Breast epithelium (tissue), 4 donors: ENCODE measurements at places on chromosomes 7 and 10. TPM values are rescaled to one million over a fixed set of nuclear protein-coding genes. Genes with fewer than 3 reads are reported as not detected.

The ACSM6 gene
- not detected for total RNA-seq

The ST8SIA6 gene
- 1.3 TPM for total RNA-seq

The PAPOLB gene
- 0.33 TPM for total RNA-seq

The PNLIP gene
- total RNA-seq, result not detected

The SPACDR gene
- not detected for total RNA-seq

The ENO4 gene
- 1.9 TPM for total RNA-seq

The SLC18A2 gene
- total RNA-seq, result not detected

The HMX3 gene
- not detected for total RNA-seq

The GRID2IP gene
- 0.88 TPM for total RNA-seq

The CTAGE8 gene
- 4.3 TPM for total RNA-seq

The DGKI gene
- total RNA-seq, result 2.9 TPM

The DRGX gene
- total RNA-seq, result not detected

The PDE6C gene
- total RNA-seq, result not detected

The PIK3CG gene
- total RNA-seq, result 12.0 TPM

The CRYGN gene
- total RNA-seq, result 1.3 TPM

The INHBA gene
- total RNA-seq, result 0.59 TPM

The MACC1 gene
- 39.4 TPM for total RNA-seq

The SH2D4B gene
- total RNA-seq, result 0.16 TPM

The ZPBP gene
- total RNA-seq, result not detected

The SGCE gene
- 92.2 TPM for total RNA-seq

The MGAM2 gene
- 2.9 TPM for total RNA-seq

The LAMB4 gene
- 0.98 TPM for total RNA-seq

The ENKUR gene
- total RNA-seq, result not detected

The CLCN1 gene
- total RNA-seq, result 0.29 TPM

The FAM241B gene
- 6.2 TPM for total RNA-seq

The ITGA8 gene
- total RNA-seq, result 2.9 TPM

The PRF1 gene
- total RNA-seq, result 2.2 TPM

The ZNF804B gene
- total RNA-seq, result 0.33 TPM

The CPA4 gene
- total RNA-seq, result not detected

The EPHA1 gene
- total RNA-seq, result not detected

The FKBP6 gene
- not detected for total RNA-seq

The AMPH gene
- total RNA-seq, result 15.1 TPM

The HOXA2 gene
- 1.3 TPM for total RNA-seq

The PLXNA4 gene
- 32.5 TPM for total RNA-seq

The CD36 gene
- 919 TPM for total RNA-seq

The LAMB1 gene
- total RNA-seq, result 300 TPM

The SIRT1 gene
- 43.3 TPM for total RNA-seq

The OR2A42 gene
- 0.66 TPM for total RNA-seq

The ATRNL1 gene
- total RNA-seq, result 0.16 TPM

The CPA2 gene
- not detected for total RNA-seq

The IGFBP3 gene
- total RNA-seq, result 708 TPM

The TEX47 gene
- total RNA-seq, result not detected

The ANXA8L1 gene
- total RNA-seq, result 55.2 TPM

The CTAGE4 gene
- total RNA-seq, result 8.8 TPM

The ATP6V0A4 gene
- 4.7 TPM for total RNA-seq

The GPR85 gene
- 0.33 TPM for total RNA-seq

The SMO gene
- 10.2 TPM for total RNA-seq
